ENCODE measurements at places on chromosomes 13 and 19.

- DNase-seq = no peak
These were observed 6.3 kb upstream of the IGSF23 start for GRCh38 chr19:44607049-44607448.

DNA sequence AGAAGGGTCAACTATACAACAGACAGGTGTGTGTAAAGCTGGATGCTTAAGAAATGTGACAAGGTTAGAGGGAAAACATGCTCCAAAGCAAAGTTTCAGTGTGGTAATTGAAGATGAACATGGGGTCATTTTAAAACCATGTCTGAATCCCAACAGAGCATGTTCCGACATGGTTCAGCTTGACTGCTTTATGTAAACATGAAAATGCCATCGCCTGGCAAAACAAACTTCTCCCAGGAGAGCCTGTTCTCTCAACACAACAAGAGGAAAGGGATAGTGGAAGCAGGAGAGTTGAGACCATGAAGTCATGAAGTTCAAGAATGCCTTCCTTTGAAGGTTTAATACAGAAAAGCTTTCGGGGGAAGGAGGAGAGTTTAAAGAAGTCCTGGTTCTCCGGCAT, 85.8 kb downstream of the EPSTI1 start:
- no peak for DNase-seq

DNA sequence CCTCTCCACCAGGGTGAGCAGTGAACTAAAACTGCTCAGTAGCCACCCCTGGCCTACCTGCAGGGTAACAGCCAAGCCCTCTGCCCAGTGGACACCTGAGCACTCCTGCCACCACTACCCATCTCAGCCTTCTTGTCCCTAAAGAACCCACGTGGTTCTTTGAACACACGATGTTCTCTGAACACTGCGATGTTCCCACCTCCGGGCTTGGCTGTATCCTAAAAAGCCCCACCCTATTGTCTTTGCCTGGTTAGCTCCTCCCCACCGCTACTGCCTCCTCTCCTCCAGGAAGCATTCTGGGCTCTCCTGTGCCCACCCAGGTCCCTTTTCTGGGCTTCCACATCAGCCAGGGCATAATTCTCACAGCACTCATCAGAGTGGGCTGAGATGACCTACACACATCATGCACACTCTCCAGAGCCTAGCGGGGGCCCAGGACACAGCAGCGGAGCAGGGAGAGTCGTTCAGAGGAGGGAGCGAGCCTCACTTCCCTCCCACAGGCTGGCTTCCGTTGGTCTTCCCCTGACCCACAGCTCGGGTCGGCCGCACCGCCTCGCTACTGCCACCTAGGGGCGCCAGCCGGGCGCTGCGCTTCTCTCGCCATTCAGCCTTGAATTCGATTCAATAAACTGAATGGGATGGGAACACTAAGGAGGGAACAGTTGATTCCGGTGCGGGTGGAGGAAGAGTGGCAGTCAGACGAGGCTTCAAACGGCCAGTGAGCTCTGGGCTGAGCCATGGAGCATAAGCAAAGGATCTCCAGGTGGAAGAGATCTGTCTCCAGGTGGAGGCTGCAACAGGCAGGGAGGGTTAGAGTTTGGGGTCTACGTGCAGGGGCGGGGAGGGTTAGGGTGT, 3.2 kb downstream of the ELAVL1 start:
- peak; percentile 58 for DNase-seq

GRCh38 chr19:32302778-32303177, 42.6 kb upstream of the ZNF507 start:
- no peak for DNase-seq

DNA sequence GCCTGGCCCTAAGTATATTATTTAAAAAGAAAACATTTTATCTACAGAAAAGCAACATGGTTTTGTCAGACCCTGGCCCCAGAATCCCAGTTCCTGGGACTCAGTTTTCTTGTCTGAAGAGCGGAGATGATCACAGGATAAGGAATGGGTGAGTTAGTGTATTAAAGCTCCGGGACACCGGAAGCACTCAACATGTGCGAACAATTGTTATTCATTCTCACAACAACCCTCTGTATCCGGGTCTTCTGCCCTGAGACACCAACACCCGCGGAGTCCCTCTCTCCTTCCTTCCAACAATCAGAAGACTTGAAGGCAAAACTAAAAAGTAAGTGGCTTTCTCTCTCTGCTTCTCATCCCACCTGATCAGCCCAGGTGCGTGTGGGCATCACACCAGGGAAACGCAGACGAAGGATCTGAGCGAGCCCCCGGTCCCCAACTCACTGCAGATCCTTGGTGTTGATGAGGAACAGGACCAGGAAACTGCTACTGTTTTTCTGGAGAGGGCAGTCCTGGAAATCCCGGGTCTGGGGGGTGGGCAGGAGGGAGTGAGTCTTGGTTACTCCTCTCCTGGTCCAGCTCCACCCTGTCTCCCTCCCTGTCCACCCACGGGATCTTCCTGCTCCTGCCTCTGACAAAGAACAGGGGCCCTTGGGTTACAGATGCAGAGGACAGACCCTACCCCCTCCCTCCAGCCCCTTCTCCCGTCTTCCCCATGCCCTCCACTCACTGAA, 2.0 kb downstream of the GPR108 start:
- no peak for DNase-seq

All from stimulated activated CD8-positive, alpha-beta memory T cell treated with anti-CD3 and anti-CD28 coated beads, Interleukin-7, amount 100 ng/mL, for 1 hour (primary cell).